ENCODE measurements at places on chromosomes 7 and 10.

GRCh38 chr7:127935847-127936376 is 95.3 kb downstream of the LRRC4 start:
- no peak for DNase-seq

DNA sequence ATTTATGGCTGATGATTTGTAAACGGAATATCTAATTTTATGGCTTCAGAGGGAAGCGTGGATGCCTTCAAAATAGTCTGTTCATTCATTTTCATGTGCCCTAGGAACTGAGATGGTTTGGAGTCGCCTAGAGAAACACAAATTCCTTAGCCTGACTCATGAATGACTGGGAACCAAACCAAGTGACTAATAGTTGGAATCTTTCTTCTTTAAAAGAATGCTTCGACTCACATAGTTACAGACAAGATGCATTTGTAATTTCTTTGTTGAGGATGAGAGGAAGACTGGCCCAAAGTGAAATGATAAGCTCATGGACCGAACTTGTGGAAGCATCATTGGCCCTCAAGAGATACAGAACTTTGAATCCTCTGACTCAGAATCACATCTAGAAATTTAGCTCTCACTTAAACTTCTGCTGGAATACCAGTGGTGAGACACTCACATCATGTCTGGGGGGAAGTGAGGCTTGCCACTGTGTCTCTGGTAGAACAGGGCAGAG is 1107.2 kb downstream of the NRG3 start:
- peak; percentile 96 for DNase-seq

GRCh38 chr7:17581301-17581700 is 282.8 kb downstream of the AHR start:
- DNase-seq = no peak

- DNase-seq = peak; percentile 3
Measured at GRCh38 chr7:54543051-54543488, 895 bp downstream of the VSTM2A start.

DNA sequence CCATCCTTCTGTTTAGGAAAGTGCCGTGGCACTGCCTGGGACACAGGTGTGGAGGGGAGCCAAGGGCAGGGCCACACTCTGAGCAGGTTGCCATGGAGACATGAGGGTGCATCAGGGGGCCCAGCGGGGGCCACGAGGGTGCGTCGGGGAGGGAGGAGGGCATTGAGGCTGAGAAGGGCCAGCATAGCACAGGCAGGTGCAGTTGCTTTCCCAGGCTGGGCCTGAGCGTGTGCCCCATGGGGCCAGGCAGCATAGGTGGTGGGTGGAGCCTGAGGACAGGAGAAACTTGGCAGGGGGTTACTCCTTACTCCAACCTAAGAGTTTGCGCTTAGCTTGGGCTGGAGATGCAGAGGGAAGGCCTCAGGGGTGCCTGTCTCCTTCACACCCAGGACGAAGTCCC is 15.2 kb downstream of the YKT6 start:
- no peak for DNase-seq

DNA sequence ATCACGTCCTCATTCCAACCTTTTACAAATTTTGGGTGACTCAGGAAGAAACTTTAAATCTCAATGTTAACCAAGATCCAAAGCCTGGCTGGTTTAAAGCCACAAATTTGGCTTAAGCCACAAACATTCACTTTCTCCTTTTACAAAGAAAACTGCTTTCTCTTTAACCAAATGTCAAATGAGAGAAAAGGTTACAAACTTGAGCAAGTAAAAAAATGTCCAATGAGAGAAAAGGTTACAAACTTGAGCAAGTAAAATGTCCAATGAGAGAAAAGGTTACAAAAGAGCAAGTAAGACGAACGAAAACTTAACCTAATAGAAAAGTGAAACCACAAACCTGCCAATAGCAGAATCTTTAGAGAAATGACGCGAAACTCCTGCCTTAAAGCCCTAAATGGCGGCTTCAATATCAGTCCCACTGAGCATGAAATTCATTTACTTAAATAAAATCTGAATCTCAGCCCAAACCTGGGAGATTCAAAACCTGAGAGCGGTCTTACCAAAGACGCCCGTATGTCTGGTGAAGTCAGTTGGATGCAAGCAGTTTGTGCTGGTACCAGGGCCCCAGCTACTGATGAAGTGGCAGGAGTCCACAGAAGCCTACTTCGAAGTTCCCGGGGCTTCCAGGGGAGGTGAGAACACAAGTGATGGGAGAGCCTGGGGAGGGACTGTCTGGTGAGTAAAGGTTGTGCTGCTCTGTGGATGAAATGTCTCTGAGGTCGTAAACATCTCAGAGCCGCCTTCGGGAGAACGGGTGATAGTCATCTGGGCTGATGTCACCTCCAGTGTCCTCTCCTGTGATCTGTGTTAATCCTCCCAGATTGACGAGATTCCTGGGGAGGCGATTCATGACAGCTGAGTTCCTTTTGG is 74.6 kb downstream of the PAXIP1 start:
- DNase-seq = peak; percentile 95

Data from EH (cell line).